ENCODE measurements at places on chromosomes 13 and 19.

DNA sequence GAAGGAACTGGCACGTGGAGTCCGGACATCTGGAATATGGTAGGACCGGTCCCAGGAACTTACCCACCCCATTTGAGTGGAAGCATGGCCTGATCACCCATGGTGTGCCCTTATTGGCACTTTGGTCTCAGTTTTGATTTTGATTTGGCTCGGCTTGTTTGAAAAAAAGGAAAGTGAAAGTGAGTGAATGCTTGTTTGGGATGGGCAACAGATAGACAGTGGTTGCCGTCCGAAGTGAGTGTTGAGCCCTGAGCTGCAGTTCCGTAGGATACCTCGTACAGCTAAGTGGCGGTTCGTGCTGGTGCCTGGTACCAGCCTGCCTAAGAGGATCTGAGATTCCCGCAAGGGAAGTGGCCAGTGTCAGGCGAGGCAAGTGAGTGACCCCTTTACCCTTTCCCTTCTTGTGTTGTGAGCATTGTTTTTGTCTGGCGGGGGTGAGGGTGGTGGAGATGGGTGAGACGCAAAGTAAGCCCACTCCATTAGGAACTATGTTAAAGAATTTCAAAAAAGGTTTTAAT lies 605.8 kb downstream of the UQCRFS1 start:
- DNase-seq: no peak

GRCh38 chr13:25149711-25150110 lies 22.4 kb downstream of the AMER2 start:
- no peak for DNase-seq

DNA sequence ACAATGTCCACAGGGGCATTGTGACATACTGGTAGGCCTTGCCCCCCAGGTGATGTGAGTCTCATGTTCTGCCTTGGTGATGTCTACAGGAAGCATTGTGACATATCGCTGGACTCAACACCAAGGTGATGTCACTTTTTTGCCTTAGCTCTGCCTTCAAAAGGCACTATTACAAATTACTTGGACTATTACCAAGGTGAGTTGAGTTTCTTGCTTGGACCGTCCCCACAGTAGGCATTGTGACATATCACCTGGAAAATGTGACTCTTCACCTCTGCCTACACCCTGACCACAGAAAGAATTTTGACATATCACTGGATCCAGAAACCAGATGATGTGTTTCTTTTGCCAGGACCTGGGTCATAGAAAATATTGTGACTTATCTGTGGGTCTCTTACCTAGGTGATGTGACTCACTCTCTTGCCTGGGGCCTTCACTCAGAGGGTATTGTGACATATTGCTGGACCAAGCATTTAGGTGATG lies 60.6 kb upstream of the ZNF724 start:
- DNase-seq: no peak

- peak; percentile 53 for DNase-seq
Observed at GRCh38 chr13:74306496-74306895, 172.3 kb upstream of the KLF12 start.

DNA sequence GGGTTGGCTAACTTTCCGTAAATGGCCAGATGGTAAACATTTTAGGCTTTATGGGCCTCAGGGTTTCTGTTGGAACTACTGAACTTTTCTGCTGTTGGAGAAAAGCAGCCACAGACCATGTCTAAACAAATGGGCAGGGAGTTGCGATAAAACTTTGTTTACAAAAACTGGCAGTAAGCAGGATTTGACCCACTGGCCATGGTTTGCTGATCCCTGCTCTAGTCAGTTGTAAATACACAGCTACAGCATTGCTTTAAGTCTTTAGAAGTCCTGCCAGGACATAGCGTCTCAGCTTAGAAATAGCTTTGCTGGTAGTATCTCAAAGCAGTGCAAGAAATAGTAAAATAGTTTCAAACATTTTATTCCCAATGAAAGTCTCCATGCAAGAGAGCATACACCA lies 88.4 kb downstream of the NALCN start:
- DNase-seq: no peak

DNA sequence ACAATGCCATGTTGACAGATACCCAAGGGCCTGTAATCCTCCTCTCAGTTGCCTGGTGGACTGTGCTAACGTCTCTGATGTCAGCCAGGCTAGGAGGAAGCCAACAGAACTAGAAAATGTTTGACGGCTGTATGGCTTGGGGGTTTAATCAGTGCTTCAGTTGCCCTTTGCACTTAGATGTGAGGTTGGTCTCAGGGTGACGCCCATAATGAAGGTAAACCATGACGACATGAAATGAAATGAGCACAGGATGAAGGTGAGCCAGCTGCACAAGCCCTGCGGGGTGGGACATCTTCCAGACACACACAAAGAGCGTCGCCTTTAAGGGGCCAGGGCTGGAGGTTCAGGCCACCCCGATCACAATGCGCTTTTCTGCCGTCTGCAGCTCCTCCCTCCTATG lies 127.2 kb downstream of the CRYL1 start:
- no peak for DNase-seq

DNA sequence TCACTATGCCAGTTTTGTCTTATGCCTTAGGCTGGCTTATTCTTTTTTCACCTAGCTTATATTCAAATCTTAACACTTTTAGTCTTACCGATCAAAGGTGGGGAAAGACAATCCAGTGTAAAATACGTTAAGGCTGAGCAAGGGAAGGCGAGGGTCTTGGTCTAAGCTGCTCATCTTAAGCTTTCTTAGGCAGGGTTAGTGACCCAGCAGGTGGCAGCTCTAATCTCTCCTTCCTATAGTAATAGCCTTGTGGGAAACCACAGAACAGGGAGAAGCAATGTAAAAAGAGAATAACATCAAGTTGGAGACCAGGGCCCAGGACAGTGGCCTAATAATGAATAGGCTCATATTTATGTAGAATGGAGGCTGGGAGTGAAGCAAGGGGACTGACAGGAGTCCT lies 45.9 kb downstream of the COG3 start:
- DNase-seq: no peak

- no peak for DNase-seq
Observed at GRCh38 chr13:98313023-98313921, 136.2 kb upstream of the RNF113B start.

- no peak for DNase-seq
Observed at GRCh38 chr13:37348916-37349643, 243.6 kb upstream of the CSNK1A1L start.

- DNase-seq: no peak
Observed at GRCh38 chr13:76632401-76633044, 253.7 kb downstream of the KCTD12 start.

- no peak for DNase-seq
Observed at GRCh38 chr13:51324714-51325420, 14.6 kb upstream of the SERPINE3 start.

DNA sequence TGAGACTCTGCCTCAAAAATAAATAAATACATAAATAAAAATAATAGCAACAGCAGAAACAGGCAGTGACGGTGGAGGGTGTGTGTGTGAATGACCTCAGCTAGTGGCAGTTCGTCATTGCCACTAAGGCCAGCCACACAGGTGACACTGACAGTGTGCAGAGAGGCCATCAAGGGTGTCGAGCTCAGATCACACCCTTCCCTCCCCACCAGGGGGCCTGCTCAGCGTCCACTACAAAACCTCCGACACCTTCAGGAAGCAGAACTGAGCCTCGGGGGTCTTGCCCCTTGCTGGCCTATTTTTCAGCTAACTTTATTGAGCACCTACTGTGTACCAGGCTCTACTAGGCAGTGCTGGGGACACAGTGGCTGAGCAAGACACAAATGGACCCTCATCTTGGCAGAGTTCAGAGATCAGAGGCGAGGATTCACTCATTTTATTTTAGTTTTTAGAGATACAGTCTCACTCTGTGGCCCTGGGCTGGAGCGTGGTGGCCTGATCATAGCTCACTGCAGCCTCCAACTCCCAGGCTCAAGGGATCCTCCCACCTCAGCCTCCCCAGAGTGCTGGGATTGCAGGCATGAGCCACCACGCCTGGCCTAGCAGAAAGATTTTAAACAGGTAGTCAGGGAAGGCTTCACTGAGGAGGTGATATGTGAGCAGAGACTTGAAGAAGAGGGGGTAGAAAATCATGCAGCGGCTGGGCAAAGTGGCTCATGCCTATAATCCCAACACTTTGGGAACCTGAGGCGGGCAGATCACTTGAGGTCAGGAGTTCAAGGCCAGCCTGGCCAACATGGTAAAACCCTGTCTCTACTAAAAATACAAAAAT lies 30.3 kb upstream of the SEMA6B start:
- DNase-seq: no peak

DNA sequence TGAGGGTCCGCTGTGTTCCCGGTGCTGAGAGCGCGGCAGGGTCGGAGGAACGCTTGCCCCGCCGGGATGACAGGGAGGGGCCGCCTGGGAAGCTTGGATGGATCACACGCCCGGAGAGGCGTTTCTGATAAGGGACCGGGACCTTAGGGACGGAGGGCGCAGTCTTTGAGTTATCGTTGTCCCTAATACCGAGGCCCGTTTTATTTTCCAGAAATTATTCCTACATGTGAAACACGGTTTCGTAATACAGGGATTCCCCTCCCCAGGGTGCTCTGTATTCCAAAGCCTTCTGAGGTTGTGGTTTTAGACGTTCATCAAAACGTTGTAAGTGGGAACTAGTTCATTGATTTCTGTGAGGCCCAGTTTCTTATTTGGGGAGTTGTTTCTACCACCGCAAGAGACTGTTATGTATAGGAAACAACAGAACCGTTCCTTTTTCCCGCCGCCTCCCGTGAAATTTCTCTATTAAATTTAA lies 752 bp downstream of the PDCD5 start:
- peak; percentile 39 for DNase-seq
